ENCODE measurements at places on chromosomes 3 and 15.

DNA sequence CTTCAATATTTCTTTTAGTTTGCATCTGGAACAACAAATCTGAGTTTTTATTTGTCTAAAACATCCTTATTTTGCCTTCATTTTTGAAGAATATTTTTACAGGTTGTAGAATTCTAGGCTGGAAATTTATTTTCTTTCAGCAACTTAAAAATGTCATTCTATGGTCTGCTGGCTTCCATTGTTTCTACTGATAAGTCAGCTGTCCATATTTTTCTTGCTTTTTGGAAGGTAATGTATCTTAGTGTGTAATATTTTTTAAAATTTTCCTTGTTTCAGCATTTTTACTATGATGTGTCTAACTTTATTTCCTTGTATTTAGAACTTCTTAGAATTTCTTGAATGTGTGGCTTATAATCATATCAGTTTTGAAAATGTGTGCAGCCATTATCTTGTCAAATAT, 37.0 kb downstream of the SEMA6D start:
- no peak for DNase-seq

DNA sequence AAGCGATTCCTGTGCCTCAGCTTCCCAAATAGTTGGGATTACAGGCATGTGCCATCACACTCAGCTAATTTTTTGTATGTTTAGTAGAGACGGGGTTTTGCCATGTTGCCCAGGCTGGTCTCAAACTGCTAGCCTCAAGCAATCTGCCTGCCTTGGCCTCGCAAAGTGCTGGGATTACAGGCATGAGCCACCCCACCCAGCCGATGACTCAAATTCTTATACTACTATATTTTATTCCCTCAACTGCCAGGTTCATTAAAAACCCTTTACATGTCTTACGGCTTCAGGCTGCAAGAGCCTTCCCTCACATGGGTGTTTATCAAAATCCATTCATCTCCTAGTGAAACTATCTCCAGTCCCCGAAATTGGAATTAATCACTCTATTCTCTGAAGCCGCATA, 63.4 kb downstream of the CBLB start:
- DNase-seq: no peak

- no peak for DNase-seq
These were observed 165.4 kb downstream of the CTNNB1 start for GRCh38 chr3:41364736-41365135.

GRCh38 chr3:140276703-140277102, 341.7 kb downstream of the CLSTN2 start:
- DNase-seq: no peak

GRCh38 chr15:58694641-58695398, 54.7 kb downstream of the ADAM10 start:
- no peak for DNase-seq

- no peak for DNase-seq
These were observed 1075.1 kb downstream of the AGBL1 start for GRCh38 chr15:87154761-87155160.

GRCh38 chr15:35281515-35281914, 196.4 kb upstream of the NANOGP8 start:
- no peak for DNase-seq

GRCh38 chr3:117217760-117218316, 508.3 kb downstream of the TUSC7 start:
- no peak for DNase-seq

DNA sequence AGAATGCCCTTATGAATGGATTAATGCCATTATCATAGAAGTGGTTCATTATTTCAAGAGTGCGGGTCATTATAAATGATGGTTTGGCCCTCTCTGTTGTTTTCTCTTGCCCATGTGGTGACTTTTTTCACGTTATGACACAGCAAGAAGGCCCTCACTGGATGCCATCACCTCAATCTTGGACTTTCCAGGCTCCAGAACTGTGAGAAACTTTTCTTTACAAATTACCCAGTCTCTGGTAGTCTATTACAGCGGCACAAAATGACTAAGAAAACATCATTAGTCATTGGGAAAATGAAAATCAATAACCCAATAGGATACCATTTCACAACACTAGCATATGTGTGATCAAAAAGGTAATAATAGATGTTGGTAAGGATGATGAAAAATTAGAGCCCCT, 119.0 kb upstream of the LPP start:
- DNase-seq: no peak

DNA sequence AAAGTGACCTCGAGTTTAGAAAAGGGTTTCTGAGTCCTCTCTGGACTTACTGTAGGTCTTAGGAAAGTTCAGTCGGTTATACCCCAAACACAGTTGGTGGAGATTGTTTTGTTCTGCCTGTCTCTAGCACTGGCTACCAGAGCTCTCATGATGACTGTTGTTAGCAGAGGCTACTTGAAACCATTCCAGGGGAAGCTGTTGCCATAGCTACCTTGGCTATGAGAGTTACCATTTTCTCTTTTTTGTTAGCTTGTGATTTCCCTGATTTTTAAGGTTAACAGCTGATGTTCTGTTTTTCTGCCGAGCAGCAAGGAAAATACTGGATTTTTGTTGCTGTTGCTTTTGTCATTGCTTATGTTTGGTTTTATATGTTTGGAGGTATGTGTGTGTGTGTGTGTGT, 26.7 kb downstream of the ABHD2 start:
- DNase-seq: no peak

GRCh38 chr3:129549805-129550204, 6.8 kb downstream of the H1-8 start:
- DNase-seq: no peak

- peak; percentile 53 for DNase-seq
These were observed 26.9 kb upstream of the ZBBX start for GRCh38 chr3:167406876-167407492.

Data from NCI-H2107 (cell line).